Natural killer cell treated with Interleukin-12 subunit alpha and Interleukin-12 subunit beta and Interleukin-15 and Interleukin-18, amount 100 ng/mL, for 72 hours (primary cell): ENCODE measurements at places on chromosomes 2 and 18. TPM values are rescaled to one million over a fixed set of nuclear protein-coding genes. Genes with fewer than 3 reads are reported as not detected.

DNA sequence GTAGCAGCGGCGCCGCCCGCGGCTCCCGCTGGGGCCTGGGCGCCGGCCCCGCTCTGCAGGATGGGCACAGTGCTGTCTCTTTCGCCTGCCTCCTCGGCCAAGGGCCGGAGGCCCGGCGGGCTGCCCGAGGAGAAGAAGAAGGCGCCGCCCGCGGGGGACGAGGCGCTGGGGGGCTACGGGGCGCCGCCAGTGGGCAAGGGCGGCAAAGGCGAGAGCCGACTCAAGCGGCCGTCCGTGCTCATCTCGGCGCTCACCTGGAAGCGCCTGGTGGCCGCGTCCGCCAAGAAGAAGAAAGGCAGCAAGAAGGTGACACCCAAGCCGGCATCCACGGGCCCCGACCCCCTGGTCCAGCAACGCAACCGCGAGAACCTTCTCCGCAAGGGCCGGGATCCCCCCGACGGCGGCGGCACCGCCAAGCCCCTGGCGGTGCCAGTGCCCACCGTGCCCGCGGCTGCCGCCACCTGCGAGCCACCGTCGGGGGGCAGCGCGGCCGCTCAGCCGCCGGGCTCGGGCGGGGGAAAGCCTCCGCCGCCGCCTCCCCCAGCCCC, 369 bp downstream of the CDK5R2 start:
- H3K27me3 ChIP-seq = peaks cover 52% of the 10 kb centered on the region
- no peak overlapping the region for H3K27ac ChIP-seq
- no peaks in the 10 kb centered on the region for H3K4me1 ChIP-seq
- H3K4me3 ChIP-seq = no peak overlapping the region
- DNase-seq = no peak

GRCh38 chr2:207676827-207677354, 34.5 kb upstream of the CCNYL1 start:
- H3K27me3 ChIP-seq = peaks cover 18% of the 10 kb centered on the region
- no peaks in the 10 kb centered on the region for H3K4me1 ChIP-seq
- no peak overlapping the region for H3K4me3 ChIP-seq
- no peaks in the 10 kb centered on the region for H3K36me3 ChIP-seq
- DNase-seq = no peak
- H3K27ac ChIP-seq = no peak overlapping the region

GRCh38 chr2:206981739-206982340, 42.5 kb downstream of the CPO start:
- DNase-seq = no peak
- H3K27me3 ChIP-seq = peaks cover 12% of the 10 kb centered on the region
- H3K4me1 ChIP-seq = peaks cover 24% of the 10 kb centered on the region
- no peak overlapping the region for H3K4me3 ChIP-seq

- H3K27ac ChIP-seq = no peak overlapping the region
- no peaks in the 10 kb centered on the region for H3K4me1 ChIP-seq
- H3K27me3 ChIP-seq = no peaks in the 10 kb centered on the region
- H3K36me3 ChIP-seq = no peaks in the 10 kb centered on the region
- no peak for DNase-seq
These were observed 299.2 kb downstream of the EXOC6B start for GRCh38 chr2:72526623-72527022.

DNA sequence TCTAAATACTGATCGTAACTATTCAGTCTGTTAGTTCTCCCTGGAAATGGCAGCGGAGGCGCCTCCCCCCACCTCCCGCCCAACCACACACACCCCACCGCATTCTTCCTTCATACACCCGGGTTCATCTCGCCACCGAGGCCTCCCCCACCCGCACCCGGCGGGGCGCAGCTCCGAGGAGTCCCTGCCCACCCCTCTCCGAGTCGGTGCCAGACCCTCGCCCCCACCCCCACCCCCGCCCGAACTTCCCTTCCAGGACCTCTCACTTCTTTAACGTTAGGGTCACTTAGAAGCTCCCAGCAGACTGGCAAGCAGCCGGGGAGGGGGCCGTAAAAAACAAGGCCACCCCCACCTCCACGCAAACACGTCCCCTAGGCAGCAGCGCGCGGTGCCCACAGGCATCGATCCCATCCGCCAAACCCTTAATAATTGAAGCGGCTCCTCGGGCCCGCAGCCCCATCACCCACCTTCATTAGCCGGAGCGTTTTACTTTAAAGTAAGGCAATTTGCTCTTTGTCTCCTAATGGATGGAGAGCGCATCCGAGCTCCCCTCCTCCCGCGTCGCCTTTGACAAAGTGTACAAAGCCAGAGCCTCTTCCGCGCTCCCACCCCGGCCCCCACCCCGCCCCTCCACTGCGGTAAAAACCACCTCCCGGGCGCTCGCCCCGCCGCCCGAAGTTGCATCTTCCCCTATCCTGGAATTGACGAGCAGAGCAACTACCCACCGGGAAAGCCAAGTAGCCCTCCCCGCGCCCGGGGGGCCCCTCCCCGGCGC, 624 bp downstream of the ZNF516 start:
- peaks cover 22% of the 10 kb centered on the region for H3K4me1 ChIP-seq
- peaks cover 15% of the 10 kb centered on the region for H3K27me3 ChIP-seq
- peak overlapping the region; percentile 61 for H3K27ac ChIP-seq

DNA sequence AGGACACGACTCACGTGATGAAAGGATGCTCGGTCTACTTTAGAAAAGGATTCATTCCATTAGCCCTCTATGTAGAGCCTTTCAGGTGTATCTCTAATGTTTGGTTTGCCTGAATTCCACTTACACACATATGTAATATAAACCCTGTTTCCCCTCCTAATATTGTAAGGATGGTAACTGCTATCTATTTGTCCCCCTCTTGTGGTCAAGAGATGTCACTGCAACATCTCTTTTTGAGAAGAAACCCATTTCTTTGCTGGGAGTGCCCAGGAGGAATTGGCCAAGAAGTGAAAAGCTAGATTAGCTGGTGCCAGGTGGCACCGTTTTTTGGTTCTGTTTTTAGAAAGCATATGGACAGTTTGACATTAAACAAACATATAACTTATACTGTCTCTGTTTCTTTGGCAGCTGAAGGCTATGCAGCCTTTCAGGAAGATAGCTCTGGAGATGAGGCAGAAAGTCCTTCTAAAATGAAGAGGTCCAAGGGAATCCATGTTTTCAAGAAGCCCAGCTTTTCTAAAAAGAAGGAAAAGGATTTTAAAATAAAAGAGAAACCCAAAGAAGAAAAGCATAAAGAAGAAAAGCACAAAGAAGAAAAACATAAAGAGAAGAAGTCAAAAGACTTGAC, 41.2 kb downstream of the RALBP1 start:
- peak overlapping the region; percentile 76 for H3K27ac ChIP-seq
- H3K4me1 ChIP-seq = peaks cover 19% of the 10 kb centered on the region
- no peak for DNase-seq

- H3K27ac ChIP-seq = peak overlapping the region; percentile 95
- H3K4me3 ChIP-seq = peak overlapping the region; percentile 97
- H3K4me1 ChIP-seq = peaks cover 21% of the 10 kb centered on the region
- no peaks in the 10 kb centered on the region for H3K27me3 ChIP-seq
- H3K36me3 ChIP-seq = peaks cover 5% of the 10 kb centered on the region
These were observed 659 bp downstream of the CHMP1B start for GRCh38 chr18:11851806-11852337.

DNA sequence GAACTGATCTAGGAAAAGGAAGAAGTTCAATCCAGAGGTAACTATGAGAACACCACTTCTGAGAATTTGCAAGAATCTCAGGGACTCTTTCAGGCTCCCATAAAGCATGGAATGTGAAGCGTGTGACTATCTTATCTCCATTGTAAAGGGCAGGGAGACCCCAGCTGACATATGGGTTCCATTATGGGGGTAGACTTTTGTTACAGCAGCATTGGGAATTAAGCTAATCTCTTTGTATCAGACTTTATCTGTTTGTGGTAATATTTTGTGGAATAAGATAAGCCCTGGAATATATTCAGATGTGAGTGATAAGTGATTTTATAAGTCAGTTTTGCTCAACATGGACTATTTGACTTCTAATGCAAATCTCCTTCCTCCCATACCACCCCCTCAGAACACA, 468.3 kb downstream of the MEIS1 start:
- H3K4me3 ChIP-seq = no peak overlapping the region
- no peak for DNase-seq
- no peaks in the 10 kb centered on the region for H3K4me1 ChIP-seq
- no peak overlapping the region for H3K27ac ChIP-seq

GRCh38 chr2:67304300-67304890, 92.7 kb upstream of the ETAA1 start:
- no peaks in the 10 kb centered on the region for H3K36me3 ChIP-seq
- H3K27me3 ChIP-seq = peaks cover 17% of the 10 kb centered on the region
- no peak overlapping the region for H3K4me3 ChIP-seq
- no peak for DNase-seq

- DNase-seq = no peak
- H3K36me3 ChIP-seq = no peaks in the 10 kb centered on the region
- peaks cover 6% of the 10 kb centered on the region for H3K27me3 ChIP-seq
- H3K4me3 ChIP-seq = no peak overlapping the region
- H3K4me1 ChIP-seq = peaks cover 6% of the 10 kb centered on the region
These were observed 19.2 kb downstream of the NRP2 start for GRCh38 chr2:205701509-205701908.

COL4A4 gene
- total RNA-seq = 0.62 TPM
